Upper lobe of right lung (tissue), 1 donor: ENCODE measurements at places on chromosomes 3 and 15.
A peak's percentile ranks its signal among the peaks of the same experiment; 100 is the strongest.

DNA sequence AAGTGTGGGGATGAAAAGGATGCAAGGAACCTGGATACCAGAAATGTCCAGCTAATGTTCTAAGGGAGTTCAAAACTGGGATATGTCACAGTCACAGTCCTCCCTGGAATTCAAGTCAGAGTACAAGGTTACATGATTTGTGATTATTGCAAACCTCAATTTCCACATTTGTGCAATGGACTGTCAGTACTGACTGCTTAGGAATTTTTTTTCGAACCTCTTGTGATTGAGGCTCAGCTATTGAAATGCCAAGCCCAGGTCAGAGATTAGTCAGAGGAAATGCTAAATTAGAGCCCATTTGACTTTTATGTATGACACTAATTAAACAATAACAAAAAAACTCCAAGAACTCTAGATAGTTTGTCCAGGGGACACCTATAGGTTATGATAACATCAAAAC, 210.2 kb downstream of the THSD4 start:
- no peaks in the 10 kb centered on the region for H3K36me3 ChIP-seq
- DNase-seq, result no peak
- H3K27ac ChIP-seq, result no peak overlapping the region

DNA sequence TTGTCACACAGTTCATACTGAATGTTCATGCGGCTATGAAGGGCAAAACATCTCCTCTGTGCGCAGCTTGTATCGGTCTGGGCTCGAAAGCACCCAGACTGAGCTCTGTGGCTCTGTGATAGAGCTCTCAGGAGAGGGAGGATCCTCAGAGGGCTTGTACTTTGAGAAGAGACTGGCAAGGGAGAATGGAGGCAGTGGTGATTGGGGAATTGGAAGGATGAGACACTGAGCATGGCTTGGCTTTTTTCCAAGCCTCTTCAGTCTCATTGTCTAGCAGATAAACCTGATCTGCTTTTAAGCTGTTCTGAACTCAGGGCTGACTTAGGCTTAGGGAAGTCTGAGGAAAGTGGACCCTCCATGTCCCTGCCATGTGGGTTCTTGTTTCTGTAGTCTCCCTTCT, 43.0 kb downstream of the RAD54L2 start:
- H3K27me3 ChIP-seq, result no peaks in the 10 kb centered on the region
- DNase-seq, result no peak
- H3K4me3 ChIP-seq, result no peak overlapping the region

- DNase-seq, result no peak
- H3K27ac ChIP-seq, result no peak overlapping the region
- H3K4me1 ChIP-seq, result no peaks in the 10 kb centered on the region
Observed at GRCh38 chr15:83588441-83588840, 65.5 kb upstream of the ADAMTSL3 start.

GRCh38 chr3:23405081-23405480, 202.0 kb downstream of the UBE2E2 start:
- no peak overlapping the region for H3K4me3 ChIP-seq
- no peaks in the 10 kb centered on the region for H3K36me3 ChIP-seq
- H3K27ac ChIP-seq, result no peak overlapping the region
- DNase-seq, result no peak

DNA sequence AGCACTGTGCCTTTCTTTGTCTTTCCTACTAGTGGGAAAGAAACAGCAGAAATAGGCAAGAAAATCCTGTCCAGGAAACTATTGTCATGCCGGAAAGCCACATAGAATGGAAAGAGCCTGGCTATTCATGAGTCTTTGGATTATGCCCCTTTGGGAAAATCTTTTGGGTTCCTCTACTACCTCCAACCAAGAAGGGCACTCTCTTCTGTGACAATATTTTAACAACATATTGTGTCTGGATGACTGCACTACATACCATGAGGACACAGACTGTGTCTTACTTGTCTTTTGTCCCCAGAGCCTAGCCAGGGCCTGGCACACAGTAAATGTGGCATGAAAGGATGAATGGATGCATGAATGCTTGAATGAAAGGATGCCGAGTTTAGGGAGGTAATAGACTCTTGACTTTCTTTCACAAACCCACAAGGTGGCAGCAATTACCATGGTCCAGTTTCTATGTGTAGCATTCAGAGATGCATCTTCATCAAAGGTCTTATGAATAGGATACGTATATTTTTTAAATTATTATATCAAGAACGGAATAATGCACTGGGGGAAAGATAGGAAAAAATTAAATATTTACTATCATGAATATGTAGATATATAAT, 30.3 kb downstream of the ARL14 start:
- H3K27ac ChIP-seq, result no peak overlapping the region
- DNase-seq, result no peak
- H3K4me1 ChIP-seq, result peaks cover 4% of the 10 kb centered on the region

DNA sequence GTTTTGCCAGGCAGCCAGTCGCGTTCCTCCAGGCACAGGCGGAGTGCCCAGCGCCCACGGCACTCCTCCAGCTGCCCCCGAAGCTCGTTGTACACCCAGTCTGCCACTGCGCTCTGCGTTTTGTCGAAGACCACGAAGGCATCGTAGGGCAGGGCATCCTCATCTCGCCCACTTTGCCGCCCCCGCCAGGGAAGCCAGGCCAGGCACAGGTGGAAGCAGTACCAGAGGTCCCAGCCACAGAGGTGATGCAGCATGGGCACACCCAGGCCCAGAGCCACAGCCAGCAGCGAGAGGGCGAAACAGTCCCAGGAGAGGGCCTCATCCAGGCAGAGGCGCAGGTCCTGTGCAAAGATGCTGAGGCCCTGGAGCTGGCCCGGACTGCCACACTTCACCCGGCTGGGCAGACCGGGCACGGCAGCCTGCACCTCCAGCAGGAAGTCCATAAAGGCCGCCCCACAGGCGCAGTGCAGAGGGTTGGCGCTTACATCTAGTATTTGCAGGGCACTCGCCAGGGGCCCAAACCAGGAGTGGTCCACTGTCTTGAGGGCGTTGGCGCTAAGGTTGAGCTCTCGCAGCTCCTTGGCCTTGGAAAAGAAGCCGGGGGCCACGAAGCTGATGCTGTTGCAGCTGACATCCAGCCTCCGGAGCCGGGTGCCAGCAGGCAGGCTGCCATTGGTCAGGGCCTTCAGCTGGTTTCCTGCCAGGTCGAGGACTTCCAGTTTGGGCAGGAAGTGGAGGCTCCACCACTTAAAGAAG, 3.7 kb downstream of the TLR9 start:
- H3K27me3 ChIP-seq, result no peaks in the 10 kb centered on the region
- no peaks in the 10 kb centered on the region for H3K36me3 ChIP-seq
- peak; percentile 63 for DNase-seq

- H3K4me3 ChIP-seq, result no peak overlapping the region
- no peaks in the 10 kb centered on the region for H3K27me3 ChIP-seq
- DNase-seq, result no peak
- H3K4me1 ChIP-seq, result no peaks in the 10 kb centered on the region
- no peak overlapping the region for H3K27ac ChIP-seq
Observed at GRCh38 chr3:117322866-117323265, 613.3 kb downstream of the TUSC7 start.

DNA sequence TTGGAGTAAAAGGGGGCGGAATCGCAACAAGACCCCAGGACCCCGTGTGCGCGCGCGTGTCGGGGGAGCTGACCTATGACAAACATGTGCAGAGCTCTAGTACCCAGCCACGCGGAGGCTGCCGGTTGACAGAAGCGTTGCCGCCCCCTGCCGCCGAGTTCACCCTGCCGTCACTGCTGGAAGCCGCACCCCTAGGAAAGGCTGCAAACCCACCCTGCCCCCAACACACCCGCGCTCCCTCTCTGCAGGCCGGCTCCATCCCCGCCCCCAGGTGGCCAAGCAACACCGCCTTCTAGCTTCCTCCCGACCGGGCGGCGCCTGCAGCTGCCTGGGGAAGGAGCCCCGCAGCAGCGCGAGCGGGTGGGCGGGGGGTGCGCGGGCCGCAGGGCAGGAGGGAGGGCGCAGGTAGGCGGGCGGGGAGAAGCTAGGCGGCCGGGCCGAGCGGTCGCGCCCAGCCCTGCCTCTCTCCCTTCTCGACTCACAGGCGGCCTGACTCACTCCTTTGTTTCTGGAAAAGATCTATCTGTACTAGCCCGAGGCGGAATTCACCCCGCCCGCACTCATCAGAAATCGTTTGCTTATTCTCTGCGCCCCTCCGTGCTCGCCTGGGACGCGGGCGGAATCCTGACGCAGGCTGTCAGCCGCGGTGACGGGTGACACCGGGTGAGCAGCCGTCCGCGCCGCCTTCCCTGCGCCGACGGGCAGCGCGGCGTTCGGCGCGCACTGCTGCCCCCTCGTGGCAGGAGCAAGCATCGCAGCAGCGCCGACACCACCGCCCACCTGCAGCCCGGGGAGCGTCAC, 160.8 kb downstream of the GAP43 start:
- peaks cover 7% of the 10 kb centered on the region for H3K4me1 ChIP-seq
- peak overlapping the region; percentile 92 for H3K27ac ChIP-seq
- no peaks in the 10 kb centered on the region for H3K36me3 ChIP-seq
- peak; percentile 95 for DNase-seq
- no peaks in the 10 kb centered on the region for H3K27me3 ChIP-seq
- H3K4me3 ChIP-seq, result peak overlapping the region; percentile 73

GRCh38 chr15:77183066-77183465, 112.2 kb upstream of the TSPAN3 start:
- H3K4me3 ChIP-seq, result no peak overlapping the region
- H3K27me3 ChIP-seq, result no peaks in the 10 kb centered on the region
- no peak for DNase-seq
- peaks cover 6% of the 10 kb centered on the region for H3K36me3 ChIP-seq
- peaks cover 19% of the 10 kb centered on the region for H3K4me1 ChIP-seq
- H3K27ac ChIP-seq, result no peak overlapping the region

DNA sequence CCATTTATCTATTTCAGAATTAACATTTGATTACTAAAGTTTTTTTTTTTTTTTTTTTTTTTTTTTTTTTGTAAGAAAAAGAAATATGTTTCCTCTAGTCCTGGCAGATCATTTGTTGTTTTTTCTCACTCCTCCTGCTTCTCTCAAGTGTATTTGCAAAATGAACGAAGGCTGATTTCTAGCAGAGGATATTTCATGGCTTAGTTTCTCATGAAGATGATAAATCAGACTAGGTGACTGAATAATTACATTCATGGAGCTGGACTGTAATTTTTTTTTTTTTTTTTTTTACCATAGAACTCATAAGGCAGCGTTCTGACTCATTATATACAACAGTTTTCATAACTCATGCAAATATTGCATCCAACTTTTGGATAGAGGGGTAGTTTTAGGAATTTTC, 332.5 kb upstream of the SEMA6D start:
- no peak for DNase-seq
- H3K4me1 ChIP-seq, result no peaks in the 10 kb centered on the region
- no peaks in the 10 kb centered on the region for H3K27me3 ChIP-seq
- no peaks in the 10 kb centered on the region for H3K36me3 ChIP-seq
- H3K27ac ChIP-seq, result no peak overlapping the region

DNA sequence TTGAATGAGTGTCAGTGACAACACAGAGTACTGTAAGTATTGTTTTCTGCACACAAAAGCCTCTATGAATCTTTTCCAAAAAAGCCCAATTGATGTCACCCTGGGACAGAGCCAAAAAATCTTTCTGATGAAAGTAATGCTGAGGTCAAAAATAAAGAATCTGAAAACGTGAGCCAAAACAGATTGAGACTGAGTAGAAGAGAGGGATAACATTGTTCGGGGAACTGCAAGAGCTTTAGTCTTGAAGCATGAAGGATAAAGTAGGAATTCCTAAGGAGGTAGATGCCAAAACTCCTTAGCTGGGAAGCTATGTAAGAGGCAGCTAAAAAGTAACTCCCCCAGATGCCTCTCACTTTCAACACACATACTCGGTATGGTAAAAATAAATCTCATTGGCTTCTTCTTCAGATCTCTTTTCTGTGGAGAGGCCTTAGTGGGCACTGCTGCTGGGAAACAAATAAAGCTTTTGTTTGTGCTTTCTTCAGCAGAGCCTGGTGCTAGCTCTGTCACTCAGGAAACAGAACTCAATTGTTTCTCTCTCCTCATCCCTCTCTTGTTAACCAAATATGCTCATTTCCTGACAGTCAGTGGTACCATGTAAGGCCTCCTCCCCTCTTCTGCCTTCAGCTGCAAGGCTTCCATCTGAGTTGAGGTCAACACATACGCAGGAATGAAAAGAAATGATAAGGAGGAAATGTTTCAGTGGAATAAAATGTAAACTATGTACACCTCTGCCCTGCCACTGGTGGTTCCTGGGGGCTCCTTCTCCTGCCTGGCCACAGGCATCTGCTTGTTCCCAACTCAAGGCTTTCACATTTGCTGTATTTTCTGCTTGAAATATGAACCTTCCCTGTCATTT, 58.1 kb downstream of the CD200 start:
- DNase-seq, result no peak
- H3K4me3 ChIP-seq, result no peak overlapping the region
- H3K27ac ChIP-seq, result peak overlapping the region; percentile 72
- H3K36me3 ChIP-seq, result no peaks in the 10 kb centered on the region

GRCh38 chr3:129278966-129279906, 566 bp downstream of the HMCES start:
- peak; percentile 76 for DNase-seq
- peaks cover 23% of the 10 kb centered on the region for H3K4me1 ChIP-seq
- peak overlapping the region; percentile 93 for H3K27ac ChIP-seq
- no peaks in the 10 kb centered on the region for H3K27me3 ChIP-seq
- peak overlapping the region; percentile 97 for H3K4me3 ChIP-seq

- no peaks in the 10 kb centered on the region for H3K27me3 ChIP-seq
- peaks cover 8% of the 10 kb centered on the region for H3K4me1 ChIP-seq
- no peak for DNase-seq
- H3K27ac ChIP-seq, result no peak overlapping the region
- H3K36me3 ChIP-seq, result no peaks in the 10 kb centered on the region
- H3K4me3 ChIP-seq, result no peak overlapping the region
Observed at GRCh38 chr3:12719541-12719940, 39.5 kb downstream of the TMEM40 start.

- no peaks in the 10 kb centered on the region for H3K27me3 ChIP-seq
- no peak overlapping the region for H3K27ac ChIP-seq
- H3K4me1 ChIP-seq, result no peaks in the 10 kb centered on the region
- no peaks in the 10 kb centered on the region for H3K36me3 ChIP-seq
- no peak for DNase-seq
Observed at GRCh38 chr3:171013822-171014748, 12.4 kb downstream of the SLC2A2 start.
